ENCODE measurements at places on chromosomes 7 and 10.

GRCh38 chr10:91796331-91797047, 1.7 kb upstream of the TNKS2 start:
- DNase-seq: peak; percentile 32

DNA sequence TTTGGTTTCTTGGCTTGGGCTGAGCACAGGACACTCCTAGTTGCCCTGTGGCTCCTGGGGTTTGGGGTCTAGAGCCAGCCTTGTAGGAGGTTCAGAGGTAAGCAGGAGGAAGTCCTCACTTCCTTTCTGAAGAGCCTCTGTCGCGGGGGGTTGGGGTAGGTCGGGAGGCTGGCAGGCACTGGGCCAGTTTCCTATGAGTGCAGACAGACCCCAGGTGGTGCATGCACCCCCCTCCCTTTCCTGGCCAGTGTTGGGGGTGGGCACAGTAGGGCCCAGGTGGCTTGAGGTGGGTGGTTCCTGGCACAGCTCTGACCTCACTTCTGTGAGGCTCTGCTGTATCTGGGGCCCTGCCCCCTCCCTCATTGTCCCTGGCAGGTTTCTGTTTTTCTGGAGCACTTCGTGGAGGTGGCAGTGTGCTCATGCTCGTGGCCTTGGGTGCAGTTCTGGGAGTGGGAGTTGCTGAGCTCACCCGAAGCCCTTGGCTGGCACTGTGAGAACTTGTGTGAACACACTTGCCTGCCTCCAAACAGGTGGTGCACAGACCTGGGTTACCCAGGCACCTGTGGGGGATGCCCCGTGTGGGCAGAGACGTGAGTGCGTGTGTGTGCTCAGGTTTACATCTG, 1.8 kb downstream of the PALD1 start:
- DNase-seq: no peak

DNA sequence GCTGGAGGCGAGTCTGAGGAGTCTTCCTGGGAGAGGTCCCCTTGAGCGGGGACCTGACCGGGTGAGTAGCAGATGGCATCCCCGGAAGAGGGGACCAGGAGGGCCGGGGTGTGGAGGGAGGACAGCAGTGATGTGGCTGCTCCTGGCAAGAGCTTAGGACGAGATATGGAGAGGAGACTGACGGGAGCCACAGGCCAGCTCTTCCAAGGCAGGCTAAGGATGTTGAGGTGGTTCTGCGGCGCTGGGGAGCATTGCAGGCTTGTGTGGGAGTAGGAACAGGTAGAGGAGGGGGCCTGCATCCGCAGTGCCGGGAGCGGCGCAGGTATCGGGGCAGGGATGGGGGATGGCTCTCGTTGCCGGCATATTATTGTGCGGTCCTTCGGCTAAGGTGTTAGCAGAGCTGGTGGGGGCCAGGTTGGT, 76.7 kb upstream of the ANLN start:
- DNase-seq: no peak

- no peak for DNase-seq
Observed at GRCh38 chr7:96596120-96596826, 113.4 kb downstream of the SEM1 start.

DNA sequence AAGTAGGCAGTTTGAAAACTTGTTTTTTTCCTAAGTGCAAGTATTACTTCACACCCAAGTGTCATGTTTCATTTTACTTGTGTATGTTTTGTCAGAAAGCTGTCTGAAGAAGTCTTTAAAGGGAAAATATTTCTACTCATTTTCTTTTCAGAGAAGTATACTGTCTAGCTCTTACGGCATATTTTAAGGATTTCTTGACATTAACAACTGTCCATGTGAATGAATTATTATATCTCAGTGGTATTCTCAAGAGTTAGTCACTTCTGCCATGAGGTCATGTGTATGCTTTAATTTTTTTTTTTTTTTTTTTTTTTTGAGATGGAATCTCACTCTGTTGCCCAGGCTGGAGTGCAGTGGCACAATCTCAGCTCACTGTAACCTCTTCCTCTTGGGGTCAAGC, 229.5 kb downstream of the BICC1 start:
- no peak for DNase-seq

DNA sequence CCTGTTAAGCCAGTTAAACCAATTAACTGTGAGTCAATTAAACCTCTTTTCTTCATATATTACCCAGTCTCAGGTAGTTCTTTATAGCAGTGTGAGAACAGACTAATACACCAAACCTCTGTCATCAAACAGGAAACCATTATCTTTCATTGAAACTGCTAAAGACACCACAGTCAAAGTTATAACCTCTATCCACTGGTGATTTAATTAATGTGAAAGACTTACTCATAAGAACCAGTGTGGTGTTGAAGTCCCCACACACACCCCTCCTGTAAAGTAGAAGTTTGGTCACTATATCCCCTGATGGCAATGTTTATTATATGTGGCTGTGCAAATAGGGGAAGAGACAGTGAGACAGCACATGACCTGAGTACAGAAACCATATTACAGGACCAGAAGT, 228.1 kb downstream of the NEBL start:
- no peak for DNase-seq

- no peak for DNase-seq
Observed at GRCh38 chr7:137142376-137142775, 201.2 kb downstream of the PTN start.

DNA sequence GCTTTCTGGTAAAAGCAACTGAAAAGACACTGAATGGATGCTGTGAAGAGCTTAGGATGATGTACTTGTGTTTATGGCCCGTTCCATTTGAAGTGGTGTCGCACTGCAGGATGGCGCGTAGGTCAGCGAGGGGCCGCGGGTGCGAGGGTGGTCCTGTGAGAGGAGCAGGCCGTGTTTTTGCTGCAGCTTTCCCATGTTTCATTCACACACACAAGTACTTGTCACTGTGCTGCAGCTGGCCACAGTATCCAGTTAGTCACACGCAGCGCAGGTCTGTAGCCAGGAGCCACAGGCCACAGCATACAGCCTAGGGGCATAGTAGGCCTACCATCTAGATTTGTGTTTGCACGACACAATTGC, 23.2 kb downstream of the WIPI2 start:
- no peak for DNase-seq

DNA sequence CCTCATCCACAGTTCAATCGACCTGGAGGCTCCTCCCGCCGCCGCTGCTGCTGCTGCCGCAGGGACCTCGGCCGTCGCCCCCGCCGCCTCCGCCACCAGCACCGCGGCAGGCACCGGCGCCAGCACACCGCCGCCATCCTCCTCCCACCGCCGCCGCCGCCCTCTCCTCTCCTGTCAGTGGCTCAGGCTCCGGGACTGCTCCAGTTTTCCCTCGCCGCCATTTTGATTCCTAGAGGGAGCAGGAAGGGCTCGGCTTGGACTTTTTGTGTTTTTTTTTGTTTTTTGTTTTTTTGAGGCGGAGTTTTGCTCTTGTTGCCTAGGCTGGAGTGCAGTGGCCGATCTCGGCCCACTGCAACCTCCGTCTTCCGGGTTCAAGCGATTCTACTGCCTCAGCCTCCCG, 3.0 kb upstream of the MCM10 start:
- DNase-seq: no peak

GRCh38 chr7:121385800-121386179, 10.3 kb downstream of the FAM3C start:
- DNase-seq: no peak

DNA sequence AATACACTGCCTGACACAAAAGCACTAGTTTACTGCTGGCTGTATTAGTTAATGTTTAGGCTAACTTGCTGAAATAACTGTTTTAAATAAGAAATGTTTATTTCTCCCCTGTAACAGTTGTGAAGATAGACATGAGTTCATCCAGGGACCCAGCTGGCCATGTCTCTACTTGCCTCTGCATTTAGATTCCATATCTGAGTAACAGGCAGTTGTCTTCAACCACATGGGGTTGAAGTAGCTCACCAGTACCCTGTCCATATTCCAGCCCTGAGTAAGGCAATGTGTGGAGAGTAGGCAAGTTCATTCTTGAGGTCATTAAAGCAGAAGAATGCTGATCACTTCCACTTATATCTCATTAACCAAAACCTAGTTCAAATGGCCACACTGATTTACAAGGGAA, 31.1 kb upstream of the RSBN1L start:
- no peak for DNase-seq

DNA sequence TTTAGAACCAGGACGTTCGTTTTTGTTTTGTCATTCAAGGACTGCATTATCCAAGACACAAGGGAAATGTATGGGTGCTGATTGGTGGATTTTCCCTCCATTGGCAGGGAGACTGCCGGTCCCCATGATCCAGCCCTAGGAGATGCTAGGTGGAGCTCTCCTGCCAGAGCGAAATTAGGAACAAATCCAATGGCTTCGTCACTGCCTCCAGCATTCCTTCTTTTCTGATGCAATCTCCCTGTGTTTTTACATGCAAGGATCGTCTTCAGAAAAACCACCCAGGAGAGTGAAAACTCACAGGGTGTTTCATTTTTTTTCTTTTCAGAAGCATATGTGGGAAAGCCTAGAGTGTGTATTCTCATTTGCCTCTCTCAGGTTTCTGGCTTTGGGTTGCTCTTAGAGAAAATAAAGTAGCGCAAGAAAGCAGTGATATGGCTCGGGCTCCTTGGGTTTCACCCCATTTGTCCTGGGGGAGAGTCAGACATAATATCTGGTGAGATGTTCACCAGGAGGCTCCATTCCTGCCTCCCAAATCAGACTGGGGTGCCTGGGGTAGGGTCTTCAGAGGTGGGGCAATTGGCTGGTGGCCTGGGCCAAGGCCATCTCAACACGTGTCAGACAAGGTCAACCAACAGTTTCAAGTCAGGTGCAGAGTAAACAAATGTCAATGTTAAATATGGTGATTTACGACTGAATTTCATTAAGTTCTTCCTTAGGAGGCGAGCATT, 450.9 kb upstream of the MKI67 start:
- DNase-seq: no peak

DNA sequence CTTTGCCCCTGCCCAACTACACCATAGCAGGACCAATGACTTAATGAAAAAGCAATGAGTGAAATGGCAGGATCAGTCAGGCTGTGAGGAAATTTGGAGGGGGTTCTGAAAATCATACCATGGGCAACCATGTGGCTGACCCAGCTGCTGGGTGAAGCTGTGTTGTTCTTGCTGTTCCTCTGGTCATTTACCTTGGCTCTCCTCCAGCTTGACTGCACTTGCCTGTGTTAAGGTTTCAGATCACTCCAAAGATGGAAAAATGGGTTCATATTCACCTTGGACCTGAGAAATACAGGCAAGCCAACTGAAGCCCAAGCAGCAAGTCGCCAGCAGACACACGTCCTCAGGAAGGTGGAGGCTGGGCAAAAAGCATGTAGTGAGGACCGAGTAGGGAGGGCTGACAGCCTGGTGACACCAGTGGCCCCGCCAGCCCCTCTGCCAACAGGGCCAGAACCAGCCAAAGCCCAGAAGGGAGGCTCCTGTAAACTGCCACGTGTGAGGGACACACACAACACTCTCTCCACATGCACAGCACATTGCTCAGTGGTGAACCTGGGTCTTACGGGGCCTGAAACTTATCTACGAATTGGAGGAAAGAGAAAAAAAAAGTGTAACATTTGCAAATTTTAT, 40.1 kb downstream of the PARP12 start:
- DNase-seq: no peak

GRCh38 chr7:47227762-47228177, 354.1 kb downstream of the TNS3 start:
- DNase-seq: no peak

GRCh38 chr10:71396711-71397295, at the start of gene CDH23:
Gene CDH23 (plus strand): TSS chr10:71396920. CDS start chr10:71439832, 42,912 bp downstream.
- DNase-seq: no peak

DNA sequence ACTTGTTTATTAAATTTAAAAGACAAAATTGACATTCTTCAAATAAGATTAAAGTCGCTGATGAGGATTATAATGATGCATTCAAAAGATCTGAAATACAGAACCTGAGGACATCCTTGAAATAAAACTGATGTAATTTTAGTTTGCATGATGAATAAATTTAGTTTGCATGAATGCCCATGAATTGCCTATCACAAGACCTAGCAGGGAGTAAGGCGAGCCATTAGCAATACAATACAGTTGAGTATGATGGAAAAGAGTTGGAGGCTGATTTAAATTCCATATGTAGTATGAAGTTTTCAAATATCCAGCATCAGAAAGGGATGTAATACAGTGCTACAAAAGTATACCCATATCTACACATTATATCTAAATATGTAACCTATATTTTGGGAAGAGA, 321.3 kb downstream of the CACNA2D1 start:
- no peak for DNase-seq

- no peak for DNase-seq
Observed at GRCh38 chr10:77201135-77202106, 436.2 kb downstream of the KCNMA1 start.

DNA sequence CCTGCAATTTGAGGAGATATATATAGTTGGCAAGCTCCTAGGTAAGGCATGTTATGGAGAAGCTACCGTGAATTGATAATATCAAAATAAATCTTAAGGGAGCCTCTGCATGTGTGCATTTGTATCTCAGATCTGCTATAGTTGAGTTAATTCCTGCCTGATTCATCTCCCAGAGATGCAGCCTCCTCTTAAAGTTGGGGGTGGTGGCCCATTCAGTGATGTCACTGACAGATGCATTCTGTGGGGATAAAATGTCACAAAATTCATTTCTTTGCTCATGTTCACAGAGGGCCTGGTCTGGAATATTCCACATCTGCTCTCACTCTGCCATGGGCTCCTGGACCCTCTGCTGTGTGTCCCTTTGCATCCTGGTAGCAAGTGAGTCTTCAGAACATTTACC, 185.8 kb upstream of the PRSS1 start:
- DNase-seq: no peak
